Hematopoietic multipotent progenitor cell treated with erythropoietin and hydrocortisone succinate and interleukin-3 and kit ligand, for 17 days (in vitro differentiated cells): ENCODE measurements at places on chromosomes 3 and 15.

- no peak for DNase-seq
Measured at GRCh38 chr15:61102281-61102680, 126.8 kb downstream of the RORA start.

GRCh38 chr3:3288255-3288654 is 108.8 kb upstream of the CRBN start:
- no peak for DNase-seq

GRCh38 chr15:25173241-25174028 is 218.6 kb downstream of the SNRPN start:
- no peak for DNase-seq

- no peak for DNase-seq
Measured at GRCh38 chr15:39270221-39270855, 310.5 kb upstream of the THBS1 start.

DNA sequence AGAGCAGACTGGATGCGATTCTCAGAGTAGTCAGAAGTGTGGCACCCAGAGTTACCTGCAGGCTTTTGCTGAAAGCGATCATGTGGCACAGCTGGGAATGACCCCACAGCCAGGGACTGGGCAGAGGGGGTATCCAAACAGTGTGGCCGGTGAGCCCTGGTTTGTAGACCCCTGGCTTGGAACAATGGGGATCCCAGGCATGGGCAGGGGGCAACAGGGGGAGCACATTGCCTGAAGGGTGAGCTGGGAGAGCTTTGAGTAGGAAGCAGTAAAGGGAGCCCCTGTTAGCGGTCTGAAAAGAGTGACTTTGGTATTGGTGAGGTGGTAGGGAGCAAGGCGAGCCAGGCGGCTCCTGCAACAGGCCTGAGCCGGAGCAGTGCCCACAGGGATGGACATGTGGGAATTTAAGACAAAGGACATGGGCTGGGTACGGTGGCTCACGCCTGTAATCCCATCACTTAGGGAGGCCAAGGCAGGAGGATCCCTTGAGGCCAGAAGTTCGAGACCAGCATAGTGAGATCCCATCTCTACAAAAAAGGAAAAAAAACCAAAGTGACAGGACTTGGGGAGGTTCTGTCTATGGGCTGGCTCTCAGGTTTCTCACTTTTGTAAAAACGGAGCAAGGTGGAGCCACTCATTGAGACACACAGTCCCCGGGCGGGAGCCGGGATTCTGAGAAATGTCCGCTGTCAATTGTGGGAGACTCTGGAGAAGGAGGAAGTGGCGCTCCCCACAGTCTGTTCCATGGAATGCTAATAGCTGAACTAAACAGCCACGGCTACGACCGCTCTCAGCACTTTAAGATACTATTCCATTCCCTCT is 223.8 kb upstream of the LYSMD4 start:
- DNase-seq, result no peak

GRCh38 chr3:70120357-70120966 is 120.9 kb downstream of the SAMMSON start:
- DNase-seq, result peak; percentile 61

GRCh38 chr3:143885780-143886427 is 37.6 kb upstream of the SLC9A9 start:
- DNase-seq, result peak; percentile 56

DNA sequence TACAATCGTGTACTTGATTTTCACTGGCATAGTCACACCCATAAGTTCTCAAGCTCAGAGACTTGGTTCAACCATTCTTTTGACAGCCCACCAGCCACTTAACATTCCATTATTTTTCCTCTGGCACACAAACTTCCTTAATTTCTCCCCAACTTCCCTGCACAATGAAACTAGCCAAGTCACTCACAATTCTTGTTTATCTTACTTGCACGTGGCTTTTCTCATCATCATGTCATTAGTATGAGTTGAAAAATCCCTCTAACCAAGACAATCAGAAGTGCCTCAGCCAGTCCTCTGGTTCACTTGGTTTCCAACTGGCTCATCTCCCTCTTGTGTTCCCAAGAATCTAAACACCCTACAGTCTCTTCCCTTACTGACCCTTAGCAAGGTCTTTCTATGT is 110.5 kb upstream of the PTPRG start:
- no peak for DNase-seq

- DNase-seq, result no peak
Measured at GRCh38 chr15:25470230-25470629, 31.4 kb upstream of the UBE3A start.

DNA sequence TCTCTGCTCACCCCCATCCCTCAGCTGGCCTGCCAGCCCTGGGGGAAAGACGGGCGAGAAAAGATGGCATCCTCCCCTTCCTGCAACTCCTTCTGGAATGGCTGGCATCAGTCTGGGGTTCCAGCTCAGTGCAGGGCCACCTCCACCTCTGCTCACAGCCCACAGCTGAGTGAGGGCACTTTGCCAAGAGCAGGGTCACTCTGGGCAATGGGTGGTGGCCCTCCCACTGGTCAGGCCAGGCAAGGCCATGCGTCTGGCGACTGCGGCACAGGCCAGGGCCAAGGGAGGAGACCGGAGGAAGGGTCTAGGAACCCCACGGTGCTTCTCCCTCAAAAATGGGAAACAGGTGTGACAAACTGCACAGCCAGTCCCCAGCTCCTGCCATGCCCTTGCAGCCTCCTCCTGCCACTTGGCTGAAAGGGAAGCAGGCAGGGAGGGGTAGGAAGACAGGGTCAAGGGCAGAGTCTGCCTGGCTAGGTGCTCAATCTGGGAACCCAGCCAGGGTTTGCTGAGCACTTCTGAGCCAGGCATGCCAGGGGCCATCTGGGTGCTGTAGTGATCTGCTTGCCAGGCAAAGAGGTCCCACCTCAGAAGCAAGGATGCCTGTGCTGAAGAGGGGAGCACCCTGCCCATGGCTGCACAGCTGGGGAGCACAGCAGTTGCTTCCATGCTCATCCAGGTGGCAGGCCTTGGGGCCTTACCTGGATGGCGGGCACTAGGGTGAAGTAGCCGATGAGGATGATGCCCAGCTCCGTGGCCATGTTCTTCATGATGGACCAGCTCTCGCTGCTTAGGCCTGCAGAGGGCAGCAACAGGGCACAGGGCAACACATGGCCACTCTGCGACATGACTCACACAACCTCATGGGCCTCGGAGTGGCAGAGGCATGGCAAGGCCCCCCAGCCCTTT is 41.2 kb downstream of the PTPN23 start:
- no peak for DNase-seq

GRCh38 chr15:88620995-88621772 is at the start of gene AEN:
Gene AEN, plus strand, starts transcription at chr15:88621340. Its CDS starts 4,870 bp downstream, at chr15:88626210.
- peak; percentile 98 for DNase-seq

DNA sequence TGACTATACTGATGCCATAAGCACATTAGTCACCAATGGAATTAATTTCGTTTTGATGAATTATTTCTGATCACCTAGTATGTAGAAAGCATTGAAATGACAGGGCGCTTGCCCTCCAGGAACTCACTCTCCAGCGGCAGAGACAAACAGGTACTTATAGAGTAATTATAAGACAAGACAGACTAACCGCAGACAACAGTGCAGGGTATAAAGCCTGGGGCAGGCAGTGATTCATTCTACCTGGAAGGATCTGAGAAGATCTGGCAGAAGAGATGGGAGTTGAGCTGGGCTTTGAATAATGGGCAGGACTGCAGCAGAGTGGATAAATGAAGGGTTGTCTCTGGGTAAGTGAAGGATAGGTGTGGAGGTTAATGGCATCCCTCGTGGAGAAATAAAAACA is 331.8 kb downstream of the FGF12 start:
- DNase-seq, result no peak

GRCh38 chr3:129868912-129869311 is 24.6 kb downstream of the TMCC1 start:
- DNase-seq, result no peak

DNA sequence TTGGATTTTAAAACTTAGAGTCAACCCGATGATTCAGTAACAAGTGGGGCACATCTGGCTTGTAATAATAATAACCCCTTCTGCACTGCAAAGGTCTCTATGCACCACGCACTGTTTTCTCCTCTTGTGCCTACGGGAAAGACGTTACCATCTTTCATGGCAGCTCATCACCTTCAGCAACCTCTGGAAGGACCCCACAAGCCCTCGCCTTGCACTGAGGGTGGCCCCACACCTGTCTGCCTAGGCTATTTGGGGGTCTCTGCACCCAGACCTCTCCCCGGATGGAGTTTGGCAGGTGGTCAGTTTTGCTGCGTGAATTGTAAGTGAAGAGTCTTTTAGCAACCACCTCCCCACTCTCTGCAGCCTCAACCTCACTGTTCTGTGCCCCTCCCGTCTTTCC is 138.6 kb upstream of the MEF2A start:
- no peak for DNase-seq

DNA sequence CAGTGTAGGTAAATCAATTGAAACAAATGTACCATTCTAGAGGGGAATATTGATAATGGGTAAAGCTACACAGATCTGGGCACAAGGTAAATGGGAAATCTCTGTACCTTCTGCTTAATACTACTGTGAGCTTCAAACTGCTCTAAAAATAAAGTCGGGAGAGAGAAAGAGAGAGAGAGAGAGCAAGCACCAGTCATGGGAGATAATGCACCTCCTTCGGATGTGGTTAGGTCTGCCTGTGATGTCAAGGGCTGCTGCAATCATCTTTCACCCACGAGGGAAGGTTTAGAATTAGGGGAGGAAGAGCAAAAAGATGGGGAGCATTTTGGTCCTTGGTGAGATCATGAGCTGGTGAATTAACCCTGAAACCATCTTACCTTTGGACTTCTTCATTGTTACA is 219.1 kb downstream of the ZNF385D start:
- no peak for DNase-seq

DNA sequence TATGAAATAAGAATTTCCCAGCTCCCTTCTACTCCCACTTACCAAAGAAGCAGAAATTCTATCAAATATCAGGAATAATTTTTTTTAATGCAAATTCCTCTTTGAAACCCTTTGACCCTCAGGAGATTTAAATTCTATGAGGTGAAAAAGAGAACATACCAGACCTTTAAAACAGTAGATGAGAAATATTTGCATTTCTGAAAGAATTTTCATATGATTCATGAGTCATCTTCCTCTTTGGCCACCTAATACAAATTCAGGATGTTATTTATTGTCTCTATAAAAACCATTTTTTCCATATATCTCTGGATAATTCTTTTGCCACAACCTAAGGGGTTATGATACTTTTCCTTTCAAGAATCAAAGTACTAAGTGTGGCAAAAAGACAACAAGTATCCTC is 67.3 kb upstream of the ST3GAL6 start:
- DNase-seq, result no peak

- no peak for DNase-seq
Measured at GRCh38 chr3:171261487-171261886, 198.7 kb downstream of the TNIK start.

GRCh38 chr15:70140543-70141375 is 43.0 kb upstream of the TLE3 start:
- no peak for DNase-seq

- DNase-seq, result no peak
Measured at GRCh38 chr3:129235344-129235917, 14.0 kb upstream of the COPG1 start.

DNA sequence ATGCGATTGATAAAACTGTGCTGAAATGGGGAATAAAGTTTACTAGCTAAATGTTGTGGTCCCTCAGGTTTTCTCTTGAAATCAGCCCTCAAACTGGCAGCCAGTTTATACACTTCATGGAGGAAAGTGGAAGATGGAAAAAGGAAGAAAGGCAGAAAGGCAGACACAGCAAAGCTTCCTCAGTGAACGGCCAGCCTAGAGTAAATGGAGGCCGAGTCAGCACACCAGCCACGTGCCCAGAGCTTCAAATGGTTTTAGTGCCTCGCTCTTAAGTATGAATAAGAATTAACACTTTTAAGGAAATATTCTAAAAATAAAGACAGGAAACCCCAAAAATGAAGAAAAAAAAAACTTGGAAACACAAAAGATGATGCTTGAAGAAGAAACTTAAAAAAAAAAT is 48.3 kb downstream of the GNB4 start:
- no peak for DNase-seq

GRCh38 chr3:167972502-167972901 is 123.2 kb downstream of the GOLIM4 start:
- no peak for DNase-seq

GRCh38 chr3:42755681-42756578 is 17.1 kb downstream of the CCDC13 start:
- DNase-seq, result no peak

DNA sequence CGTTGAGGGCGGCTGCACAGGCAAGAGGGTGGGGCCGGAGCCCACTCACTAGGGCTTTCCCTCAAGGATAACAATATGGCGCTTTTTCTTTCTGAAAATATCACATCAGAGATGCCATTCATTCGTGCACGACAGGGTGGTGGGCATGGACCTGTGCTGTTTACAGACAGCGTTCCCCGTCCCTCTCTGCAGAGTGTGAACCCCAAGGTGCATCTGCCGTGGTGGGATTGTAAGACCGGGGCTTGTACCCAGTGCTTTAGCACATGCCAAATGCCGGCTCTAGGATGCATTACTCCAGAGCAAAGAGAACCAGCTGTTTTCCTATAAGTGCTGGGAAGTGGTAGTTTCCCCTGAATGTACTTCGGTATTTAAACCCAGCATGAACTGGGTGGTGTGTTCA is 37.0 kb downstream of the CHDH start:
- no peak for DNase-seq

DNA sequence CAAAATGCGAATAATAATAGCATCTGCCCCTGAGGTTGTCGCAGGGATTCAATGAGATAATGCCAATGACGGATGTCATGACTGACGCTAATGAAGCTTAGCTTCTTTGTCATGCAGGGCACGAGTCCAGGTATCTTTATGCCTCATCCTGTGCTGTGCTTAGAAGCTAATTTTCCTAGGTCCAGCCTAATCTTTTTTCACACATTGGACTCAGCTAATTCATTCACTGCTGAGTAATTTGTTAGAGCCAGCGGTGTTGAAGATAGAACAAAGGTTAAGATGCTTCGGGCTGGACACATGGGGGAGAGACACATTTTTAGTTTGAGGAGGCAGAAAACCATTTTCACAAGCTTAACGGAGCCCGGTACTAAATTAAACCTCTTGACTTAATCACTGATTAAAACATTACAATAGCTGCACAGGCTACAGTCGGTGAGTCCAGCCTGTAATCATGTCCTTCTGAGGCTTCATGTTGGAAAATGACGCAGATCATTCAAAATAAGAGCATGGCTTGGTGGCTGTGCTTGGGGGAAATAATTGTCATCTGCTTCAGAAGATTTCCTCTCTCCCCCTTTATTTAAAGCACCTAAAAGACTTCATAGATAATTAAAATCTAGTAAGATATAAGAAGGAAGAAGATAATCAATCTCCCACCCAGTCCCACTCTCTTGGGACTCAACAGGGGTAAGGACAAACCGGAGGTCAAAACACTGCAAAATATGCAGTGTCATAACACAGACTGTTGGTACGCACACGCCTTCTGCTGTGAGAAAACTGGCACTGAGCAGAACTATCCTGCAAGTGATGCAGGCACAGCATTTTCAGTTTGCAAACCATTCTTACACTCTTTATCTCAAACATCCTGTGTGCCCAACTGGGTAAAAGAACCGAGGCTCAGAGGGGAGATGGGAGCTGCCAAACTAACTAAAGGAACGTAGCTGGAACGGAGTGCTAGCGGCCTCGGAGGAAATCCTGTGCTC is 3.3 kb upstream of the CCDC174 start:
- DNase-seq, result peak; percentile 58

- no peak for DNase-seq
Measured at GRCh38 chr3:13891492-13892073, 11.7 kb upstream of the WNT7A start.

- DNase-seq, result no peak
Measured at GRCh38 chr3:64016941-64017620, 6.2 kb downstream of the PSMD6 start.
